NCI-H1105 (cell line): ENCODE measurements at places on chromosomes 11 and 22.
A peak's percentile ranks its signal among the peaks of the same experiment; 100 is the strongest.

DNA sequence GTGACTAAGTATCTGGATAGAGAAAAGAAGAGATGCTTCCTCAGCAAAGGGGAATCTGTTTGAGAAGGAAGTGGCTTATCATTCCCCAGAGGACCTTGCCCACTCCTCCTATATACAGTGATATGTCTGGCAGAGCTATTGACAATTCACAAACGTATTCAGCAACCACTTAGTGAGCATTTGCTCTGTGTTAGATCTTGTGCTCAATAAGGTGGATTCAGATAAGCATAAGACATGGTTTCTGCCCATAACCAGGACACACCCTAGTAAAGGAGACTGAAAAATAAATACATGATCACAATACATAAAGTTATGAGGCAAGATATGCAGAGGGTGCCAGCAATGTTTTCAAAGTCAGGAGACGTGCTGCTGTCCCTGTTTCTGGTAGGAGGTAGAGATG, 1.4 kb downstream of the TMEM9B start:
- no peak for DNase-seq

DNA sequence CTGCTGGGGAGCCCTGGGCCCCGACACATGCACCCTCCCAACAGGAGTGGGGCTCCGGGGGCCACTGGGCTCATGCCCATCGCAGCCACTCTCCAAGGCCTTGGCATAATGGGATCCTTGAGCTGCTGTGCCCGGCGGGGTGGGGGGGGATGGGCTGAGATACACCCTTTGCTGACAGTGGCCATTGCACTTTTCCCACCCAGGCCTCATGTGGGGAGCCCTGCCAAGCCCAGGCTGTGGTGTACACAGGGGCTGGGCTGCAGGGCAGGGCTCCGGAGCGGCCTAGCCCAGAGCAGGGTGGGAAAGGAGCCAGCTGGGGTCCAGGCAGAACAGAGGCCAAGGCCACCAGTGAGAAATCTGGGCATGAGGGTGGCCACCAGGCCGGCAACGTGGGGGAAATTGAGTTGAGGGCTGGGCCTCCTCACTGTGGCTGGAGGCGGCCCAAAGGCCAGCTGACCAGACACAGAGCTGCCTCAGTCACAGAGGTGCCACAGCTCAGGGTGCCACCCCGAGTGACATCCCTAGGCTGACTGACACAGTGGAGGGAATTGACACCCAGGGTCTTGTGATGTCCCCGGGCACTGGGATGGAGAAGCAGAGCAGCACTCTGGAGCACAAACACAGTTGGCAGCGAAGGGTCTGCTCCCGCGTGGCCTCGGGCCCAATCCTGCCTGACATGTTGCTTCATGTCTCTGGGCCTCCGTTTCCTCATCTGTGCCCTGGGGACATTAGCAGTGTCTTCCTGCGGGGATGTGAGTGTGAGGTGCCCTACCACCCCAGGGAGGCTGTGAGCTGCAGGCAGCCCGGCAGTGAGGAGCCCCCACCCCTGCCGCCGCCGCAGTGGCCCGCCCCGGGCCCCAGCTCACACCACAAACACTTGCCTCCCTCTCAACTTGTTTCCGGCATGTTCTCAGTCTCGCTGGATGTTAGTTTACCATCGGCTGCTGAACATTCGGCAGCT, 30.4 kb downstream of the RTN4R start:
- DNase-seq, result no peak

GRCh38 chr11:33952805-33953204, 60.9 kb upstream of the LMO2 start:
- DNase-seq, result no peak

DNA sequence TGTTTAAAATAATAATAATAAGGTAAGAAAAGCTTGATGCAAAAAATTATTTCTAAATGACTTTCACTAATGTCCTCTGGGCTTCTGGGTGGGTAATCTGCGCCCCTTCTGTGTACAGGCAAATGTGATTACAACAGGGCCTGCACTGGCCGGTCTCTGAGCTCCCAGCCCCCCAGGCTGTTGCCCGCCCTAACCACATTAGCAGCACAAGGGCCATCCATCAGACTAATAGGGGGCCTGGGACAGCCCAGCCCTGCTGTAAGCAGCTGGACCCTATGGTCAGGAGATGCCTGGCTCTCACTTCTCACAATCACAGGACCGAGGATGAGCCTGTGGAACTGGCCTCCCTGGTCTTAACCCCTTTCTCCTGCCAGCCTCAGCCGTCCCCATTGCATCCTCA, 388.4 kb downstream of the BUD13 start:
- DNase-seq, result no peak

DNA sequence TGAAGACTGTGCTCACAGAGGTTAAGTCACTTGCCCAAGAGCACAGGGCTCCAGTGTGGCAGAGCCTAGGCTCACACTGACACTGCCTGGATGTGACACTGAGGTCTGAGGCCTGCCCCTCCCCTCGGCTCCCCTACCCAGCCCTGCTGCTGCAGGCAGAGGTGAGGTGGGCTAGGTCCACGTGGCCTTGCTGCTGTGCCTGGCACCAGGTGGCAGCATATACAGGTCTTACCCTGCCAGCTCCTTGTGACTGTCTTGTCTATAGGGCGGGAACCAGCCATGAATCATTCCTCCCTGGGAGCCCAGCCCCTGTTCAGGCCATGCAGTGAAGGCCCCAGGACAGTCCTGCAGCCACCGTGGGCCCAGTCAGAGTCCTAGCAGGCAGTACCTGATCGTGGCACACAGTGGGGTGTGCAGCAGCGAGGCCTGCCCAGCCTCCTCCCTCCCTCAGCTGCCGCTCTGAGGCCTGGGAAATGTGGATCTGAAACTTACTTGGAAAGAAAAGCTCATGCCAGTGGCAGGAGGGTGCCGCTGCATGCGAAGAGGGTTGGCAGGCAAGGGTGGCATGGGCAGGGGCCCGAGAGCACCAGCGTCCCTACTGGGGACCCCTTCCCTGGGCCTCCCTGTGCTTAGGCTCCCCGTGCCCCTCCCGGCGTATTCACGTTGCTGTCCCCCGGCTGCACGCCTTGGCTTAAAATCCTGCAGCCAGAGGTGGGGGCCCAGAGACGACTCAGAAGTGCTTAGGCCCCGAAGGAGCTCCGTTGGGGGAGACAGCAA, 1.2 kb upstream of the CERK start:
- peak; percentile 51 for DNase-seq

DNA sequence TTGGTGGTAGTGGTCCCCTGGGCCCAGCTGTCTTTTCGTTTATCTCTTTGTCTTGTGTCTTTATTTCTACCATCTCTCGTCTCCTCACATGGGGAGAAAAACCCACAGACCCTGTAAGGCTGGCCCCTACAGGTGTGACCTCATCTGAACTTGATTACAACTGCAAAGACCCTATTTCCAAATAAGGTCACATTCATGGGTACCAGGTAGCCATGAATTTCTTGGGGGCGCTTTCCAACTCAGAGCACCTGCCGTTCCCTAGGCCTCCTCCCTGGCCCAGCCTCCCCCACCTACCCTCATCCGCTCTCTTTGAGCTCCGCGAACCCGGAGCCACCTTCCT, 14.0 kb upstream of the RRP7A start:
- DNase-seq, result no peak

GRCh38 chr11:102799681-102800340, 1.9 kb upstream of the MMP1 start:
- DNase-seq, result no peak

DNA sequence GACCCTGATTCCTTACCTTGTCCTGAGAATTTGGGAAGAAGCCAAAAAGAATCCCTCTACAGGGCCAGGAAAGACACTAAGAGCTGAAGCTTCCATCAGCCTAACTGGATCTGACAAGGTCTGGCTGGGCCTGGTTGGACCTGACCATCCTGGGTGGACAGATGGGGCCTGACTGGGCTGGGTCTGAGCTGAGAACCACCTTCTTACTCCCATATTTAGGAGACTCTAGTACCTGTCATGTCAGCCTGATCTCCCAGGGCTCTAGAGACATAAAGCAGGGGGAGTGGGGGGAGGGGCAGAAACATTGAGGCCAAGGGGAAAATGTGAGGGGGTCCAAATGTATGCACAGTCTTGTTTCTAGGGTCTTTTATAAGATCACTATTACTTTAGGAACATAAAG, 129.9 kb downstream of the BUD13 start:
- DNase-seq, result no peak

- DNase-seq, result peak; percentile 64
Observed at GRCh38 chr11:47152953-47153950, 23.4 kb downstream of the ARFGAP2 start.

- DNase-seq, result no peak
Observed at GRCh38 chr22:45631140-45631840, 40.3 kb upstream of the ATXN10 start.

DNA sequence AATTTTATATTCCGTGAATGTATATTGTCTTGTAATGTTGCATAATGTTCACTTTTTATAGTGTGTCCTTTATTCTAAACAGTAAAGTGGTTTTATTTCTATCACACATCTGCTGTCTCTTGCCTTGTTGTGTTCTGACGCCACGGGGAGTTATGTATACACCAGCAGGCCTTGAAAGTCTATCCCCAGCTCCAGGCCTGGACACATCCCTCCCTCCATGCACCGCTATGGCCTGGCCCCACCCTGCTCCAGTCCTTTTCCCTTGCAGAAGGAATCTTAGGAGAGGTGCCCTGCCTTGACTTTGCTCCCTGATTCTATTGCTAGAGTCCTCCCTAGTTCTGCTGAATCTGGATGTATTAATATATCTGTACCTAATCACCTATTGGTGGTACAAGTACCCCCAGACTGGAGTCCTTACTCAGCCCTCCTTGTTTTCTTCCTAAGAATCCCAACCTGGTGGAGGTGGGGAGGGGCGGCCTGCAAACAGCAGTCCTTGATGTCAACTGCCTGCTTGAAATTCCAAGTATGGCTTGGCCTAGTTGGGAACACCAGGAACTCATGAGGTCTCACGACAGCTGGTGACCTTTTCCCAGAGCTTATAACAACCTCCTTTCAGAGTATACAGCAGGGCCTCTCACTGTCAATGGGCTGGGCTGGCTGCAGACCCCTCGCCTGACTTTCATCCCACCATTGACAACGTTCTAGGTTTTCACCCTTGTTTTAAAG, 61.6 kb downstream of the TIMP3 start:
- no peak for DNase-seq

DNA sequence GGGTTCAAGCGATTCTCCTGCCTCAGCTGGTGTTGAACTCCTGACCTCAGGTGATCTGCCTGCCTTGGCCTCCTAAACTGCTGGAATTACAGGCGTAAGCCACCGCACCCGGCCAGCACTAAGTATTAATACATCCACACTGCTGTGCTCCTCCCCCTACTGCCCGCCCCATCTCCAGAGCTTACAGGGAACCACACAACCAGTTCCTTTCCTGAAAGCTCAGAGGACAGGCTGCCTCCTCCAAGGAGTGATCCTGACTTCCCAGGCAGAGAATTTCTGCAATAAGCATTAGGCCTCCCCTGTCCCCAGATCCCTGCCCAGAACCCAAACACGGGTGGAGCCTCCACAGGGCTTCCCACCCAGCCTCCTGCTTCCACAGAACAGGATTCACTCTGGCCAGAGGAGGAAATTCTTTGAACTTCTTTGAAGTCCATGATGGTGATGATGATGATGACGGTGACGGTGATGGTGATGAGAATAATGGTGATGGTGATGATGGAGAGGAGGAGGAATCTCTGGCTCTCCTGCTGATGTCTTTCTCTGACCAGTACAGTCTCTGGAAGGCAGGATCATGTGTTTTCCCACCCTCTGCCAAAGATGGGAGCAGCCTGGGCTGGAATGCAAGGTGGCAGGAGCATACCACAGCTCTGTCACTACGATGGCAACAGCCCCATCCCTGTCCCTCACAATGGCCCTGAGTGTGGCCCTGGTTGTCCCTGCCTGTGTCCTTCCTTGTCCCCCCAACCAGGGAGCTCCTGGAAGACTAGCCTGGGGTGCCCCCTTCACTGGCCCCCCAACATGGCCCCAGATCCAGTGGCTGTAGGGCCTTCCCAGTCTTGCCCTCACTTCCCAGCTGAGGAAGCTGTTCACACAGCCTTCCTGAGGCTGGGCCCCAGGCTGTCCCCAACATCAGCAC, 33.5 kb upstream of the CSNK1E start:
- no peak for DNase-seq

DNA sequence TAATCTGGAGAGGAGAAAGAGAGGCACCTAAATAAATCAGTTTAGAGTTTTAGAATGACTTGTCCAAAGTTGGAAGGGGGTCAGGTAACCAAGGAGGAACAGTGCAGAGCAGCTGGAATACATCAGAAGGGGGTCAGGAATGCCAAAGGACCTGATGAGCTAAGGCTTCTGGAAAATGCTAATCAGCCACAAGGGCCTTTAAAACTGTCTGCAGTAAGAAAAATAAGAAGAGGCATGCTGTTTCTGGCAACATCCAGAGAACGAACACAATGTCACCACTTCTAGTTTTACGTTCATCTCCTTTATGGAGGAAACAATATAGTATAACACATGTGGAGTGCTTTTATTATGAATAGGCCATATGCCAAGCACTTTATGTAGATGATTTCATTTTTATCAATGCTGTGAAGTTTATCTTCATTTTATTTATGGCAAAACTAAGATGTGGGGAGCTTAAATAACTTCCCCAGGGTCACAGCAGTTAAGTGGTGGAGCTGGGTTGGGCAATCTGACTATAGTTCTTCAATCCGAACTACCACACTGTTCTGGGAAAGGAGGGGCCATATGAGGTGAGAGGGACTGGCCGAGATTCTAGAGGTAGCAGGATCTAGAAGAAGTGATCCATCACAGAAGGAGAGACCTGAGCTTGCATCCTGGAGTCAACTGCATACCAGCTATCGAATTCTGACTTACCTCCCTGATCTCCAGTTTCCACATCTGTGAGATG, 22.6 kb downstream of the ACO2 start:
- DNase-seq, result no peak

DNA sequence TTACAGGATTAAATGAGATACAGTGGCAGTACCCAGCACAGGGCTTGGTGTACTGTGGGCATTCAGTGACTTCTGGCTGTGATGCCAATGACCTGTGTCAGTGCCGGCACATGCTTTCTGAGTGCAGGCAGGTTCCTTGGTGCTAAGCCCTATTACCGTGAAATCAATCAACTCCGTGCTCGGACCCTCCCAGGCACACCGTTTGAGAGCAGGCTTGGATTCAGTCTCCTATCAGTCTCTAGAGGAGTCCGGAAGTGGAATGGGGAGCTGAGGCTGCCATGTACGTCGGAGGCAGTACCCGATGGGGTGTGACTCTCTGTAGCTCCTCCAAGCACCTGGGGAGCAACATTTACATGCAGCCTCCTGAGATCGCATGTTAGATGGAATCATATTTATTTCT, 42.6 kb downstream of the CACNG2 start:
- DNase-seq, result no peak

DNA sequence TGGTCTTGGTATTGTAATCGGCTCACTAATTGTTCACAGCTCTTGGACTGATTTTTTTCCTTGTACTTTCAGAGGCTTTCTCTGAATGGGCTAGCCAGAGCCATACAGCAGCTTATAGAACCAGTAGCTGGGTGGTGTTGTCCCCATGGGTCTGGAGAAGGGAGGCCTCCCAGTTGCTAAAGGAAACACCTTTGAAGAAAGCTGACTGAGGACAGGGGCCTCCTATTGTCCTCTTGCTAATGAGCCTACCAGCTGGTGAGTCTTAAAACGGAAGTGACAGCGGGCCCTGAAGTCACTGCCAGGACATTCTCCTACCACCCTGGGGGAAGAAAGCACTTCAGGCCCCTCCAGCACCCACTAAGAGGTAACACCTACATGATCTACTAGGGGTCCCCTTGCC, 9.9 kb downstream of the FADS3 start:
- no peak for DNase-seq
